ENCODE measurements at places on chromosomes 1 and 21. TPM values are rescaled to one million over a fixed set of nuclear protein-coding genes. Genes with fewer than 3 reads are reported as not detected.

- no peak overlapping the region for H3K27ac ChIP-seq
- no peaks in the 10 kb centered on the region for H3K27me3 ChIP-seq
- H3K4me1 ChIP-seq, result peaks cover under 1% of the 10 kb centered on the region
- no peak for DNase-seq
- no peak overlapping the region for H3K4me3 ChIP-seq
- H3K36me3 ChIP-seq, result no peaks in the 10 kb centered on the region
Measured at GRCh38 chr1:80048716-80049115, 1042.2 kb upstream of the ADGRL4 start.

- no peak overlapping the region for H3K4me3 ChIP-seq
- H3K27ac ChIP-seq, result no peak overlapping the region
- H3K36me3 ChIP-seq, result no peaks in the 10 kb centered on the region
- peaks cover 69% of the 10 kb centered on the region for H3K27me3 ChIP-seq
Measured at GRCh38 chr1:4172644-4173599, 272.9 kb upstream of the C1orf174 start.

GRCh38 chr21:35275776-35276175, 226.7 kb upstream of the RUNX1 start:
- H3K27me3 ChIP-seq, result no peaks in the 10 kb centered on the region
- H3K4me3 ChIP-seq, result no peak overlapping the region
- H3K4me1 ChIP-seq, result peaks cover 38% of the 10 kb centered on the region
- peak overlapping the region; percentile 79 for H3K27ac ChIP-seq
- DNase-seq, result peak; percentile 91

DNA sequence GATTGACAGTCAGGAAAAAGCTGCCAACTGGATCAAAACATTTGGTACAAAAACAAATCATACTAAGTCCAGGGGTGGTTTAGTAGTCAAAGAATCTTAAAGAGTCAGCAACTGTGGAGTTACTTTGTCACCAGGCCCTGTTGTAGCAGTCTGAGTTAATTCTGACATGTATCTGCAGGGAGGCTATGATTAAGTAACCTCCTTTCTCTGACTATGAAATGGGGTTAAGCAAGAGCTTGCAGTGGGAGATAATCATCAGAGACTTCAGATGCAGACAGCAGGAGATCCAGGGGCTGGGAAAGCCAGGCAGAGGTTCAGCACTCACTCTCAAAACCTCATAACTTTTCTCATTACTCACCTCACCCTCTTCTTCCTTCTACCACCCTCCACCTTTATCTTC, 99.2 kb upstream of the BTG3 start:
- no peaks in the 10 kb centered on the region for H3K4me1 ChIP-seq
- H3K27me3 ChIP-seq, result no peaks in the 10 kb centered on the region
- DNase-seq, result no peak
- no peaks in the 10 kb centered on the region for H3K36me3 ChIP-seq
- H3K4me3 ChIP-seq, result no peak overlapping the region

DNA sequence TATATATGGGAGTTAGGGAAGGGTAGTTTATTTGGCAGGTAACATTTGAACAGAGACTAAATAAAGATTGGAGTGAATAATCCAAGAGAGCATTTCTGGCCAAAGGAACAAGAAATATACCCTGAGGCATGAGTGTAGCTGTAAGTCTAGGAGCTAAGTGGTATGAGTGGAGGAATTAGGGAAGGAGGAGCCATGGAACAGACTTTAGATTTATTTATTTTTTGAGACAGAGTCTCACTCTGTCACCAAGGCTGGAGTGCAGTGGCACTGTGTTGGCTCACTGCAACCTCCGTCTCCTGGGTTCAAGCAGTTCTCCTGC, 18.4 kb downstream of the CAPZA1 start:
- DNase-seq, result peak; percentile 6
- H3K36me3 ChIP-seq, result peaks cover 3% of the 10 kb centered on the region
- H3K27me3 ChIP-seq, result no peaks in the 10 kb centered on the region
- H3K4me3 ChIP-seq, result no peak overlapping the region
- H3K4me1 ChIP-seq, result peaks cover 28% of the 10 kb centered on the region

GRCh38 chr1:217453816-217454215, 177.1 kb downstream of the GPATCH2 start:
- no peak for DNase-seq
- H3K4me1 ChIP-seq, result no peaks in the 10 kb centered on the region
- no peak overlapping the region for H3K4me3 ChIP-seq
- H3K27ac ChIP-seq, result no peak overlapping the region
- no peaks in the 10 kb centered on the region for H3K27me3 ChIP-seq
- no peaks in the 10 kb centered on the region for H3K36me3 ChIP-seq

GRCh38 chr1:28518745-28519341, 13.0 kb downstream of the RCC1 start:
- peaks cover 30% of the 10 kb centered on the region for H3K4me1 ChIP-seq
- peak; percentile 48 for DNase-seq
- peak overlapping the region; percentile 81 for H3K4me3 ChIP-seq
- no peaks in the 10 kb centered on the region for H3K36me3 ChIP-seq
- peak overlapping the region; percentile 80 for H3K27ac ChIP-seq

The P3H1 gene
- 28.2 TPM for total RNA-seq

DNA sequence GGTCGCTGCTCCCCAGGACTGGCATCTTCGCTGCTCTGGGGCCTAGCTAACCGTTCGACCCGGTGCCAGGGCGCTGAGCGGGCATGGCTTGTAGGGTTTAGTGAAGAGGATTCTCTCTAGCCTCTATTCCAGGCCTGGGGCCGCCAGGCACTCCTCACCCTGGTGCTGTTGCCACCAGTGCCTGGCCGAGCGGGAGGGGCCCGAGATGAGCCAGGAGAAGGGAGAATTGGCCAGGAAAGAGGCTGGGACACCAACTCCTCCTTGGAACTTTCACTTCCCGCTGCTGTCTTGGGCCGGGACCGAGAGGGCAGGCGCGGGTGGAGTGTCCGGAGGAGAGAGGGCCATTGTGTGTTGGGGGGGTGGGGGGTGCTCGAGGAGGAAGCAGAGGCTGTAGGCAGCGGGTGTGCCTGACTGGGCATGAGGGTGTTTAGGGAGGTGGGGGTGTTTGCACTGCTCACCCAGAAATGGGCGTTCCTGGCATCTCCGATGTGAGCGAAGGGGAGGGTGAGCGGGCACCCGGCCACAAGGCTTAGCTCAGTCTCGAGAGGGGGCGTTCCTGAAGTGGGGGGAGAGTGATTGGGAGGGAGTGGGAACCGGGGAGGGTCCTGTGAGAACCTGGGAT, 772 bp downstream of the ADAM15 start:
- H3K4me1 ChIP-seq, result peaks cover 33% of the 10 kb centered on the region
- H3K4me3 ChIP-seq, result peak overlapping the region; percentile 95
- peak overlapping the region; percentile 67 for H3K27ac ChIP-seq
- no peaks in the 10 kb centered on the region for H3K27me3 ChIP-seq

The GALE gene
- total RNA-seq, result 86.4 TPM

DNA sequence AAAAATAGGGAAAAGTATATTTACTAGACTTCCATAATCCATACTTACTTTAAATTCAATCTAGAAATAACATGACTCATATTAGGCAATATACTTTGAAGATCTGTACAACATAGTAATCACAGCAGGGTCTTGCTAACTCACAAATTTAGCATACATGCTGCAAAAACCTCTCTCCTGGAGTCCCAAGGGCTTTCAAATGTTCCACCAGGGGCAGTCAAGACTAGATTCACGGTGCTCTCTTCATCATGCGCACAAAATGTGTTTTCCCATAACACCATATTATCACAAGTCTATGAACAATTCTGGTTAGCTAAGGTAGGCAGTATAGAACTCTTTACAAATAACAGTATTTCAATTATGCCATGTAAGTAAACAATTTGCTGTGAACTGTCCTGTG, 45.8 kb downstream of the SSX2IP start:
- 0 out of 2 replicates have a peak, but pooled peaks cover 3% of the 10 kb centered on the region for H3K36me3 ChIP-seq
- H3K4me1 ChIP-seq, result no peaks in the 10 kb centered on the region
- H3K27me3 ChIP-seq, result no peaks in the 10 kb centered on the region
- no peak for DNase-seq
- H3K4me3 ChIP-seq, result no peak overlapping the region

The TMCO4 gene
- 16.0 TPM for total RNA-seq

DNA sequence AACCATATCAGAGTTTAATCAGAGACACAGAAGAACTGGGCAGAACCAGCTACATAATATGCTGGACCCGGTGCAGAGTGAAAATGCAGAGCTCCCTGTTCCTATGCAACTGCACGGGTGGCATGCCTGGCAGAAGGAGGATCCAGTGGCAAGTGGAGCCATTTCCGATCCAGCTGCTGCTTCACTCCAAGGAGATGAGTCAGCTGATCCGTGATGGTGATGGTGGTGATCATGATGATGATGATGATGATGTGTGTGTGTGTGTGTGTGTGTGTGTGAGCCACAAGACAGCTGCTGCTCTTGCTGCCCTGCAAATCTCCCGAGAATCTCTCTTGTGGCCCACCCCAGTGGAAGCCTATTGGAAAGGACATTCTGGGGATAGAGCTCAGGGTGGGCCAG, 133.0 kb downstream of the URB2 start:
- peaks cover 20% of the 10 kb centered on the region for H3K27me3 ChIP-seq
- no peak overlapping the region for H3K4me3 ChIP-seq
- peaks cover 6% of the 10 kb centered on the region for H3K4me1 ChIP-seq
- no peak overlapping the region for H3K27ac ChIP-seq
- peak; percentile 44 for DNase-seq
- H3K36me3 ChIP-seq, result no peaks in the 10 kb centered on the region

DNA sequence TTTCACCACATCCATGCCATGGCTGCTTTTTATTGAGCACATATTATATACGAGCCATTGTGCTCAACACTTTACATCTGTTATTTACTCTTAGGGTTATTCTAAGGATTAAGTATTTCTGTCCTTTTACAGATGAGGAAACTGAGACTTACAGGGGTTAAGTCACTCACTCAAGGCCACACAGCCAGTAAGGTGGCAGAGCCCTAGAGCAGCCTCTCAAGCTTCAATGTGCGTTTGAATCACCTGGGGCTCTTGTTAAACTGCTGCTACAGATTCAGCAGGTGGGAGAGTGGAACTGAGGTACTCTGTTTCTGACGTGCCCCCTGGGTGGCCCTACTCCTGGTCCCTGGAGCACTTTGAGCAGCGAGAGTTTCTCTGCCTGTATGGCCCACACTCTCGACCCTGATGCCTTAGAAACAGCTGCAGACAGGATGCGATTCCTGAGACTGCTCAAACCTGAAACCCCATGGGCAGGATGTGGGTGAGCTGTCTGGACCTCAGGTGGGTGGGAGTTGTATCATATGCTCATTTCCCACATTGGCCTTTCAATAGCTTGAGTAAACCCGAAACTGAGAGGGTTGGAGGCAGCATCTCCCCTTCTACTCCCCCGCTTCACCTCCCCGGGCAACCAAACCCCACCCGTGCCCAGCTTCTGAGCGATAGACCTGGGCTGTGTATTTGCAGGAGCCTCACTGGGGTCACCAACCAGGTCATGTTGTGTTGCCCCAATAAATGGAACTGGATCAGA, 59.3 kb downstream of the MAN1C1 start:
- DNase-seq, result no peak
- peaks cover 9% of the 10 kb centered on the region for H3K27me3 ChIP-seq
- peaks cover 9% of the 10 kb centered on the region for H3K4me1 ChIP-seq
- no peaks in the 10 kb centered on the region for H3K36me3 ChIP-seq
- H3K4me3 ChIP-seq, result no peak overlapping the region

DNA sequence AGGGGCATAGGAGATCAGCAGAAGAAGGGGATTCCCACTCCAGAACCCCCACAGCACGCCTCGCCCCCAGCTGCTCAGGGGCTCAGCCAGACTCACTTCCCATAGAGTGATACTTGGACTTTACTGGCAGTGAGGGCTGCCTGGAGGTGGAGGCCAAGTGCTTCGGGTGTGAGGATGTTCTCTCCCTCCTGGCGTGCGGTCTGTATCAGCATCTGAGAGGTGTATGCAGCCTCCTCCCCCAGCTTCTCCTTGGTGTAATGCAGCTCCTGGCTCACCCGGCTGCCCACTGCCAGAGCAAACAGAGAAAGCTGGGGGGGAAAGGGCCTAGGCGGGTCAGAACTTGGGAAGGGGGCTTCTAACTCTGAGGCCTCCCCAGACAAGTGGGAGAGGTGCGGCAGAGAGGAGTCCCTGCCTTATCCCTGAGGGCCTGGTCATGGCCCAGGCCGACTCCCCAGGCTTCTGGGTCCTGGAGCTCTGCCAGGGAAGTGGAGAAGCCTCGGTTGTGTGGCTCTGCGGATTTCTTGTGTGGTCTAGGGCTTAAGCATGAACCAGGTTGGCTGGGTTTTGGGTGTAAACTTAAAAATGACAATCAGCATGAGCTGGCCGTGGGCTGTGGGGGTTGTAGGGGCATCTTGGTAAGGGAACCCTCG, 10.9 kb downstream of the PTCH2 start:
- no peaks in the 10 kb centered on the region for H3K36me3 ChIP-seq
- H3K4me1 ChIP-seq, result no peaks in the 10 kb centered on the region
- DNase-seq, result no peak
- no peaks in the 10 kb centered on the region for H3K27me3 ChIP-seq

DNA sequence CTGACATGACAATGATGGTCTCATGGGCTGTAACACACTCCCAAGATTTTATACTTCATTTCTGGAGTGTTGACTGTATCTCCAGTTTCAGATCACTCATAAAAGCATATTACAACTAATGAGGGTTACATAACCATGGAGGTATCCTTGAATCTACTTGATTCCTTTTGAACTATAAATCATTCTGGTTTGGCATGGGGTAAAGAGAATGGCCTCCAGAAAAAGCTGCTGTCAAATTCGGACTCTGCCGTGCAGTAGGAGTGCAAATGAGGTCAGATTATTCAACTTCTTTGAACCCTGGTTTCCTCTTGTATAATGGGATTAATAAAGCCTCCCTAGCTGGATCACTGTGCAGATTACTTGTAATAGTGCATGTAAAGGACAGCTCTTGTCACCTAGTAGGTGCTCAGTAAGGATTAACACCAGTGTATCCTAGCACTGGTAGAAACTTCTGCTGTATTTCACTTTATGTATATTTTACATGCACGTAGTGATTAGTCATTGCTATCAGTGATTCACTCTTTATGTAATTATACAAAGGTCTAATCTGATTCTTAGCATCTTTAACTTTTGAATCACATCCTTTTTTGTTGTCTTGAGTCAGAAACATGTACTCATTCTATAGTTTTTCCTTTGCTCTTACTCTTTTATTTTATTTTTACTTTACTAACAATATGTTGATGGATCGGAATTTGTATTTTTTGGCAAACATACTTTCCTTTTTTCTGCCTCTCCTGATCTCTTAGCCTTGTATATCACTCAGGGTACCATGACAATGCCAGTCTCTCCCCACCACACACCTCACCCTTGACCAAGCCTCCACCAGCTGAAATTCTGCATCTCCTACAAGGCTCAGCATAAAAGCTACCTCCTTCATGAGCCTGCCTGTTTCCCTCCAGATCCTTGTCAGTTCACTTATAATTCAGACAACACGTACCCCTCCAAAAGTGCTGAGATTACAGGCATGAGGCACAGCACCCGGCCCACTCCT, 3.2 kb downstream of the LRRC8C start:
- H3K27me3 ChIP-seq, result no peaks in the 10 kb centered on the region
- no peaks in the 10 kb centered on the region for H3K36me3 ChIP-seq
- H3K4me1 ChIP-seq, result peaks cover 32% of the 10 kb centered on the region
- DNase-seq, result peak; percentile 82
- H3K4me3 ChIP-seq, result 0 out of 2 replicates have a peak overlapping the region, but pooled peaks have one; percentile 22

Measured in PC-3 (cell line).